Camera-type eye (tissue), 1 donor: ENCODE measurements at places on chromosomes 1 and 21. TPM values are rescaled to one million over a fixed set of nuclear protein-coding genes. Genes with fewer than 3 reads are reported as not detected.

Gene DNM3
- total RNA-seq, result 25.3 TPM

Gene GADD45A
- 45.2 TPM for total RNA-seq

Gene GBP6
- 0.38 TPM for total RNA-seq

Gene OR6P1
- total RNA-seq, result not detected

Gene GJC2
- 2.1 TPM for total RNA-seq
